ENCODE measurements at places on chromosomes 4 and X.

DNA sequence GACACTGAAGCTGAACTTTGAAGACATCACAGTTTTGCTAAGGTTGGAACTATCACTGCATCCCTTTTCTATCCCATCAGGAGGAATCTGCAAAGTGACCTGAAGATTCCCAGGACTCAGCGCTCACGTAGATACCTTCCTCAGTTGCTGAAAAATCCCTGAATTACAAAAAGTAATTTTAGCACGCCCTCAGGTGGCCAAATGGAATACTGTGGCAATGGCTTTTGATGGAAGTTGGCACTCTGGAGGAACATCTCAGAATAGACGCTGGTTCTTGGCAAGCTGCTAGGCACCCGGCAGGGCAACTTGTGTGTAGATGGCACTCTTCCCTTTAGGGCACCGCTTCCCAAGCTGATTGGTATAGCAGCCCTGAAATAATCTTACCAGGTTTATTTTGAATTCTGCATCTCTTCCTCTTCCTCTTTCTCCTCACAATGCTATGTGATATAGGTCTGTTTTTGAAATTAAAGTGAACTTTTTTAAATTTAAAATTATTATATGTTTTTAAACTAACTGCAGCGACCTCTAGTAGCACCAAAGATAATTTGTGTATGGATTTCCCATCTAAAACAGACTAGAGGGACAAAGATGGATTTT lies 16.3 kb upstream of the ESX1 start:
- DNase-seq, result no peak

DNA sequence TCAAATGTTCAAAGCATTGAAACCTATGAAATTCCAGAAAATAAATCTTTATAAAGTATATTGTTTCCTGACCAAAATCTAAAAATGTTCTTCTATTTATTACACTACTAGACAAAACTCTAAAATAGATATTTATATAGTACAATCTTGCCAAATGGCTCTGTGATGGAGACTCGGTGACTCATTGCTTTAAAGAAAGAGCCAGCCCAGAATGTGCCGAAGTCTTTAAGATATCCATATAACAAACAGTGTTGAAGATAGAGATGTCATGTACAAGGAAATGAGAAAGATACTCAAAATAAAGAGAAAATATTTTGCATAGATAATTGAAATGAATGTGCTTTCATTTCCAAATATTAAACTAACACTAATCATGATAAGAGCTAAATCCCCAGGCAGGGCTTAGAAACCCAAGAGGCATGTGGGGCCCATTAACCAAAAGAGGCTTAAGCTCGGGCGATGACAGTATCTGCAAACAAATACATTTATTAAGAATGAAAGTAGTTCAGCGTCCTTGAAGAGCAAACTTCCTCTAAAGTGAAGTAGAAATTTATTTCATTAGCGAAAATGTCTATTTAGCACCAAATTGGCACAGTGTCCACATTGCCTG lies 102.1 kb upstream of the FAM9B start:
- DNase-seq, result no peak

- no peak for DNase-seq
Observed at GRCh38 chr4:91620952-91621351, 682.8 kb upstream of the GRID2 start.

DNA sequence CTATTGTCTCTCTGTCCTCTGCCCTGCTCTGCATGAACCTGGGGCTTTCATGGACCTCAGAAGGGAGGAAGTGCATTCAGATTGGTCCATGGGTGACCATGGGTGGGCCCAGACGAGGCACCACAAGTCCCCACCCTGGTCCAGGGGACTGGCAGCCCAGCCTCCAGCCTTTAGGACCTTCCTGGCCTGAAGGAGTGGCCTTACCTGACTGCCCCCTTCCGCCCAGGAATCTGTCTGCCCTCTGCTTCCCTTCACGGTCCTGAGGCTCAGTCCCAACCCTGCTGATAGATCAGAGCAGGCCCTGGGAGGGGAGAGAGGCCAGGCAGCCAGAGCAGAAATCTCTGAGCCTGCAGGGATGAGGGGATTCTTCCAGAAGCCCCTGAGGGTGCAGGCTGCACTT lies 455.4 kb downstream of the PCDH18 start:
- no peak for DNase-seq

DNA sequence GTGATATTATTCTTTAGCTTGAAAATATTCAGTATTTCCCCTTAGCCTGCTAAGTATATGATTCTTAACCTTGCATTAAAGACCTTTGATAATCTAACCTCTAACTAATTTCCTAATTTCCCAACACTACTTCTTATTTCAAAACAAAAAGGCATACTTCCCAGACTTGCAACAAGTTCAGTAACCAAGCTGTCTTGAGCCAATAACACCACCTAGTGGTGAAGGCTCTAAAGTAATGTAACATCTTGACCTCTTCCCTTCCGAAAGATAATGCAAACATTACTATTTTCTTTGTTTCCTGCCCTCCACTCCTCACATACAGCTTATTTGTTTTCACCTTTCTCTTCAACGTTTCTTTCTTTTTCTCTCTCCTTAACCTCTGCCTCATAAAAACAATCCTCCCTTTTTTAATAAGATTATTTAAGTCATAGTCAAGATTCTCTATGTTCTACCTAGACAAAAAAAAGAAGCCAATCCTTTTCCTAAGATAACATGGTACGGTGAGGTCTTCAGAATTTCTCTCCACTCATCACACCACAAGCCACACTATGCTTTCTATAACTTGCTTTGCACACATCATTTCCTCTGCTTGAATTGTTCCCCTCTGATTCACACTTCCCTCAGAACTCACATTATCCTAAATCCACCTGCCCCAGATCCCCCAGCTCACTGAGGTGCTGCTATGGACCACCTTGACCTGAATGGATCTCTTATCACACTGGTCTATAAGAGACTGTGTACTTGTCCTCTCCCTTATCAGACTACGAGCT lies 3.5 kb downstream of the FAT1 start:
- no peak for DNase-seq

DNA sequence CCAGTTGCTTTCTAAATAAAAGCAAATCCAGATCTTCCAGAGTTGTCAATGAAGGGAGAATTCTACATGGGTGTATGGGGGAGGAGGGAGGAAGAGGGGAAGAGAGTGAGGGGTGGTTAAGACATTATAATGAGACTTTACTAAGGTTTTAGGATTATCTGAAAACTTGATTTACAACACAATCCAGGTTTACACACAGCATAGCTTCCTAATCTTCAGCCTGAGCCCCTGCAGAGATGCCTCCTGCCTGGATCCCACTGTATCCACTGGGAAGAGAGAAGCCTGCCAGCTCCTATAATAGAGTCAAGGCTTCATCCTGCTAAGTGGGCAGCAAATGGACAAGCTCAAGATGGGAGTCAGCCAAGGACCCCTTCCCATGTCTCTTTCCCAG lies 85.6 kb upstream of the KIT start:
- DNase-seq, result no peak

Measured in activated effector memory CD4-positive, alpha-beta T cell treated with Interleukin-2 at 50 U/mL for 16 hours (primary cell).